ENCODE measurements at places on chromosomes 11 and 22.

- peak overlapping the region; percentile 78 for H3K4me3 ChIP-seq
- H3K27ac ChIP-seq, result peak overlapping the region; percentile 91
- no peak for DNase-seq
Measured at GRCh38 chr11:34915136-34916014, 804 bp downstream of the APIP start.

- DNase-seq, result no peak
- H3K4me3 ChIP-seq, result no peak overlapping the region
- no peaks in the 10 kb centered on the region for H3K4me1 ChIP-seq
- H3K36me3 ChIP-seq, result no peaks in the 10 kb centered on the region
- no peaks in the 10 kb centered on the region for H3K27me3 ChIP-seq
Measured at GRCh38 chr11:5522308-5522707, 5.8 kb upstream of the UBQLNL start.

- H3K4me3 ChIP-seq, result no peak overlapping the region
- no peaks in the 10 kb centered on the region for H3K4me1 ChIP-seq
- no peak for DNase-seq
- H3K27me3 ChIP-seq, result no peaks in the 10 kb centered on the region
- no peaks in the 10 kb centered on the region for H3K36me3 ChIP-seq
Measured at GRCh38 chr11:20647976-20648565, 21.3 kb upstream of the NELL1 start.

DNA sequence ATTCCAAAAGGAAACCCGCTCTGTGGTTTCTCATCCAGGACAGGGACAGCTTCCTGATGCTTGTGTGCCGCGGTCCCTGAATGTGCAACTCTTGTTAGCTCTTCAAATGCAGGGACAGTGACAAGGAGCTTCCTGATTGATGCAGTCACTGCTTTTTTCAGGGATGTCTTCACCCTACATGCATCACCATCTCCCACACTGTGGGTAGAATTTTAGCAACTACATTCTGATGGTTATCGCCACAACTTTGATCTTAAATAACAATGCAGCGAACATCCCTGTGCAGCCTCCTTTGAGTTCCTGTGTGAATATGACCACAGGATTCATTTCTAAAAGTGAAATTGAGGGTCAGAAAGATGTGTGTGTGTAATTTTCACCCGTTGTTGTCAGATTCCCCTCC is 115.0 kb downstream of the GGTLC2 start:
- no peak overlapping the region for H3K4me3 ChIP-seq
- peak overlapping the region; percentile 27 for H3K27ac ChIP-seq
- H3K36me3 ChIP-seq, result peaks cover 3% of the 10 kb centered on the region
- peaks cover 70% of the 10 kb centered on the region for H3K4me1 ChIP-seq
- no peaks in the 10 kb centered on the region for H3K27me3 ChIP-seq
- DNase-seq, result no peak

GRCh38 chr11:133795088-133795487 is 50.2 kb downstream of the SPATA19 start:
- no peaks in the 10 kb centered on the region for H3K36me3 ChIP-seq
- H3K4me1 ChIP-seq, result no peaks in the 10 kb centered on the region
- DNase-seq, result no peak
- no peaks in the 10 kb centered on the region for H3K27me3 ChIP-seq
- H3K4me3 ChIP-seq, result no peak overlapping the region

DNA sequence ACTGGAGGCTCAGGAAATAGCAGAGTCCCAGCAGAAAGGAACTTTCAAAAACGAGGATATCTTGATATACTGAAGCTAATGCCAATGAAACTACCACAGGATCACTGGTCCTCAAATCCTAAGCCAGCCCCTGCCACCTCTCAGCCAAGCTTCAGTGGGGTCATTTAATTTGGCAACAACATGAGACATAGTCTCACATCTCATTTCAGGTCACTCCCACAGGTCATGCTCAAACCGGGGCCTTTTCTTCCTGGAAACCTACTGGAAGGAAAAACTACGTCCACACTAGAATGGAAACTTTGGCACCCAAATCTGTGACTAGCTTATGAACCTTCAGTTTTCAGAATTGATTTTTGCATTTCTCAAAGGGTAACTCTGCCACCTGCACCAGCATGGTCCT is 61.9 kb upstream of the CYP2D6 start:
- no peak overlapping the region for H3K27ac ChIP-seq
- H3K4me1 ChIP-seq, result peaks cover 15% of the 10 kb centered on the region
- no peak overlapping the region for H3K4me3 ChIP-seq
- no peak for DNase-seq
- H3K27me3 ChIP-seq, result no peaks in the 10 kb centered on the region

DNA sequence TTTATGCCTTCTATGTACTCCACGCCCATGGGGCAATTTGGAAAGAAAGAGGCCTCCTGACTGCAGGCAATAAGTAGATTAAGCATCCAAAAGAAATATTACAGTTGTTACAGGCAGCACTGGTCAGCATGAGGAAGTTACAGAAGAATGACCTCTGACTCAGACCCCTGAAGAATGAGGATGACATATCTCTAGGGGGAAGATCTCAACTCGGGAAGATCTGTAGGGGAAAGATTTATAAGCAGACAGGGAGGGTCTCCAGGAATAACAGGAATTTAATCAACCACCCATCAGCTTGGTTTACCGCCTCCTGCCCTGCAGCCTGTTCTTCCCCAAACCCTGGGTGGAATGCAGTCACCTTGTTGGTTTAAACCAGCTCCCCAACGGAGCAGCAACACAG is 58.0 kb downstream of the RCN1 start:
- no peak for DNase-seq
- no peak overlapping the region for H3K27ac ChIP-seq
- no peaks in the 10 kb centered on the region for H3K27me3 ChIP-seq
- H3K36me3 ChIP-seq, result no peaks in the 10 kb centered on the region

DNA sequence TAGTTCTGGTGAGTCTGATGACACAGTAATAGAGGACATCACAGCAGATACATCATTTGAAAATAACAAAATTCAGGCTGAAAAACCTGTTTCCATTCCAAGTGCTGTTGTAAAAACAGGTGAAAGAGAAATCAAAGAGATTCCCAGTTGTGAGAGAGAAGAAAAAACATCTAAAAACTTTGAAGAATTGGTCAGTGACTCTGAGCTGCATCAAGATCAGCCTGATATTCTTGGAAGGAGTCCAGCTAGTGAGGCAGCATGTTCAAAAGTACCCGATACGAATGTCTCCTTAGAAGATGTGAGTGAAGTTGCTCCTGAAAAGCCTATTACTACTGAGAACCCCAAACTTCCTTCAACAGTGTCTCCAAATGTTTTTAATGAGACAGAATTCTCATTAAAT is 38.7 kb downstream of the RTN3 start:
- no peaks in the 10 kb centered on the region for H3K4me1 ChIP-seq
- H3K27ac ChIP-seq, result no peak overlapping the region
- no peak overlapping the region for H3K4me3 ChIP-seq
- DNase-seq, result no peak

GRCh38 chr11:69000831-69001242 is 12.2 kb downstream of the MRGPRF start:
- H3K36me3 ChIP-seq, result no peaks in the 10 kb centered on the region
- no peak for DNase-seq
- H3K4me1 ChIP-seq, result no peaks in the 10 kb centered on the region
- H3K27me3 ChIP-seq, result peaks cover 60% of the 10 kb centered on the region
- H3K4me3 ChIP-seq, result no peak overlapping the region
- H3K27ac ChIP-seq, result no peak overlapping the region

DNA sequence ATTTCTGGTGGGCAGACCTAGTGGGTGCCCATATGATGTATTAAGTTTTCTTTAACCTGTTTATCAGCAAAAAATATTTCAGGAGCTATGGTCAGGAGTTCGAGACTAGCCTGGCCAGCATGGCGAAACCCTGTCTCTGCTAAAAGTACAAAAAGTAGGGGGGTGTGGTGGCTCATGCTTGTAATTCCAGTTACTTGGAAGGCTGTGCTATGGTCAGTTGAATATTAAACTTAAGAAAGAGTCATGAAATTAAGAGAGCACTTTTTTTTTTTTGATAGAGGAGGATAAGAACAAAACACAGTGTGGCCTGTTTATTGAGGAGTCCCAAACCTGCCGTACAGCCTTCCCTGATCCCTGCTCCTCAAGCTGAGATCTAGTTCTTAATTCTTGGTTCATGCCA is 29.8 kb downstream of the OR6Q1 start:
- no peak for DNase-seq
- no peaks in the 10 kb centered on the region for H3K4me1 ChIP-seq
- H3K27ac ChIP-seq, result no peak overlapping the region
- H3K4me3 ChIP-seq, result no peak overlapping the region
- H3K36me3 ChIP-seq, result no peaks in the 10 kb centered on the region
- H3K27me3 ChIP-seq, result no peaks in the 10 kb centered on the region

All from T-cell (primary cell).